ENCODE measurements at places on chromosomes 12 and 14.
A peak's percentile ranks its signal among the peaks of the same experiment; 100 is the strongest.

DNA sequence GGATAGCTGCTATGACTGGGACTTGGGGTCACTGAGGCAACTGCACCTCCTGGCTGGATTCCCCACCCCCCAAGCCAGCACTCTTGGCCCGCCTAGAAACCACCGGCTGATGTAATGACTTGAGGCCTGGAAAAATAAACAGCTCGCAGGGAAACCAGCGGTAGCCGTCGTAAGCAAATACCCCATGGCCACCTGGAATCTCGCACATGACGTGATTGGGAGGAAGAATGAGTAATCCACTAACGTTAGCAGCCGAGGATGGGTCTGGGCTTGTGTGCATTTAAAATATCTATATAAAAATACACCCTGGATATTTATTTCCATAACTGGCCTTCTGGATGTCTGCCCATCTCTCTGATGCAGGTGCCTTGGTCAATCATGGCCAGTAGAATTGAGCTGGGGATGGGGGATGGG, 120.1 kb downstream of the SMOC1 start:
- no peak for DNase-seq

- peak; percentile 97 for DNase-seq
Measured at GRCh38 chr12:54159140-54159539, 29.6 kb downstream of the SMUG1 start.

DNA sequence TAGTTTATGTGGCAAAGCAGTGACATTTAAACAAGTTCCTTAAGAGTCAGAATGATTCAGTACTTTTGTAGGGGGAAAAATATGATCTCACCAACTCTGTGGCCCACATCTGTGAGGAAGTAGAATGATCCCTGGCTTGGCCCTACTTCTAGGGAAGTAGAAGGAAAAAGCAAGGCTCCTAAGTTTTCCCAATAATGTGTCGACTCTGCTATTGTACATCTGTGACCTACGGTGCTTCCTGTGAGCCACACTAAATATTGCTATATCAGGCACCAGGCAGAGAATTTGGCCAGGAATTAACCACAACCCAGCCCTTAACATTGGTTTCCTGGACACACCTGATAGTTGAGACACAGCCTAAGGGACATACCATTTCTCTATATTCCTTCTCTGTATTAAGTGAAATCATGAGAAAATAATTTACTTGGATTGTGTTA, 9.3 kb upstream of the NID2 start:
- no peak for DNase-seq

DNA sequence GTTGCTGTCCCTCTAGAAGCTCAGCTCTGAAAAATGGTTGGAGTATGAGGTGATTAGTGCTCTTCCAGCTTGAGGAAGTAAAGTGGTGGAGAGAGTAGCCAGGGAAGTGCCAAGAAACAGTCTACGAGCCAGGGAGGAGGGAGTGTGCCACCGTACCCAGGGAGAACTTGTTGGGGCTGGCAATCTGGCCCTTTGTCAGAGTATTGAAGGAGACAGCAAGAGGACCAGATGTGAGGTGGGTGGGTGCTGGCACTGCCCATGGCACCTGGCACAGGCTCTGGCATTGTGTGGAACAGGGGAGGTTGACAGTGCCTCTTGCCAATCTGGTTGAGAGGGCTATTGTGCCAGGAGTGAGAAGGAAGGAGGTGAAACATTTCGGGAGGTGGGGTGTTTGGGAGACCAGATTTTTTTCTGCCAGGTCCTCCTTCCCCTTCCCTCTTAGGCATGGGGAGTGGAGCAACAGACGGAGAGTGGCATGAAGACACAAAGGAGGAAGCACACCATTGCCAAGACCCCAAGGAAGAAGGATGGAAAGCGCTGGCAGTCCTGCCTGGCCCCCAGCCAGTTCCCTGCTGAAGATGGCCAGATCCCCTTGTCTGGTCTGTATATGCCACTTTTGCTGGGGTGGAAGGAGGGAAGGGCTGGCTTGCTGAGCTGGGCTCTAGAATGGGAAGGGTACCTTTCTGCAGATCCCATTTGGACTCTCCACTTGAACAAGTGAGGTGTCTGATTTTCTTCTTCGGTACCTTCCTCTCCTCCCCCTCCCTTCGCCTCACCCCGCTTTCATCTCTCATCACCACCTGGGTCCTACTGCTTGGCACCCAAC, 37.5 kb downstream of the ZFHX2 start:
- DNase-seq: peak; percentile 9
